ENCODE measurements at places on chromosomes 4 and X.

- DNase-seq: no peak
These were observed 14.7 kb downstream of the NLGN3 start for GRCh38 chrX:71159335-71159734.

GRCh38 chrX:53290441-53291041 is 9.2 kb upstream of the IQSEC2 start:
- DNase-seq: no peak

GRCh38 chrX:136219893-136220292 is 31.3 kb downstream of the MAP7D3 start:
- no peak for DNase-seq

- no peak for DNase-seq
These were observed 152.1 kb upstream of the TENM3 start for GRCh38 chr4:182091128-182091527.

GRCh38 chrX:110012818-110013485 is 10.0 kb downstream of the TMEM164 start:
- no peak for DNase-seq

- DNase-seq: no peak
These were observed 909.0 kb downstream of the CENPC start for GRCh38 chr4:66636349-66636748.
